ENCODE measurements at places on chromosomes 5 and 9. TPM values are rescaled to one million over a fixed set of nuclear protein-coding genes. Genes with fewer than 3 reads are reported as not detected.

DNA sequence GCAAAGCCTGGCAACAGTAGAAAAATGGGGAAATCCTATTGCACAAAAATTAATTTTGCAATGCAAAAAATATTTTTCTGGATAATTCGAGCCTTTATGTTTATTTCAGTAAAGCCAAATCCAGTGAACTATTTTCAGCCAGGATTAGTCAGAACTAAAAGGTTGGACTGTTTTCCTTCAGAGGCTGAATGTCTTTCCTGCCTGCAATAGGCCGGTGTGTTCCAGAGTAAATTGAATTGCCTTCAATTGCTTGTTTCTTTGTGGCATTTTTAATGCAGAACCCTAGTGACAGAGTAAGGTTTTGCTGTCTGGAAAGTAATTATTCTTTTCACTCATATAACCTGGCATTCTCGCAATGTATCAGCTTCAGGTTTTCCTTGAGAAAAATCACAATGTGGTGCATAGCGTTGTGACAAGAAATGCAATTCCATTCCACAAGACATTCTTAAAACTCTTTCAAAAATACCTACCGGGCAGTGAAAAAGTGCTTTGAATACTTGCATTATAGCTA lies 183.7 kb downstream of the GLIS3 start:
- DNase-seq: peak; percentile 58

- DNase-seq: no peak
These were observed 24.1 kb downstream of the GOLGA2 start for GRCh38 chr9:128251732-128252100.

DNA sequence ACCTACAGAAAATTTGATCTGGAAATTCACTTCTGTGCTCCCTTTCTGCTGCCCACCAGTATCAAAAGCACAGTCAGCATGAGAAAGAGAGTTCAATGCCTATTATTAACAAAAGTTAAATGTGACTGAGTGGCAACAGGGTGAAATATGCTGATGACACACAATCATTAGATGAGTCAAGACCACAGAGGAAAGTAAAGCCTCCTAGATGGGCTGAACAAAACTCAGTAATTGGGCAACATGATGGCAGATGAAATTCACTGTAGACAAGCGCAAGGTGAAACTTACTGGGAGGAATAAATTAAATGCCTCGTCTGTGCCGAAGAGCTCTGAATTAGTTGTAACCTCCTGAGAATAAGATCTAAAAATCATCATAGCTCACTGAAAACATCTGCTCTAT lies 752.8 kb downstream of the IRX1 start:
- DNase-seq: no peak

- no peak for DNase-seq
These were observed 99.1 kb upstream of the CKMT2 start for GRCh38 chr5:81134066-81134465.

DNA sequence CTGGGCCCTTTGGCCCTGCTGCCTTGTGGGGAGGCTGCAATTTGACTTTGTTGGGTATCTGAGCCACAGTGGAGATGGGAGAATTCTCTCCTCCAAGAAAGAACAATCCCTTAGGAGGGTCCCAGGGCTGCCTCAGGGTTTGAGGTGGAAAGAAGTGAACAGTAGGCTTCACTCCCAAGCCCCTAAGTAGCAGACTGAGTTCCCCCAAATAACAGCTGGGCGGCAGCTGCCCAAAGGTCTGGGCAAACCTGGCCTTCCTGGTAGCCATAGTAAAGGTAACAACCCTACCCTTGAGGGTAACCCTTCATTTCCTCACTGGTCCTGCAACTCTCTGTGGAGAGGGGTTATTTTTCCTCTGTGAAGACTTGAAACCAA lies 746 bp downstream of the RGS3 start:
- no peak for DNase-seq

- no peak for DNase-seq
These were observed 76.6 kb downstream of the RICTOR start for GRCh38 chr5:38997591-38997990.

- peak; percentile 87 for DNase-seq
These were observed 28.4 kb downstream of the NNT start for GRCh38 chr5:43631182-43631910.

DNA sequence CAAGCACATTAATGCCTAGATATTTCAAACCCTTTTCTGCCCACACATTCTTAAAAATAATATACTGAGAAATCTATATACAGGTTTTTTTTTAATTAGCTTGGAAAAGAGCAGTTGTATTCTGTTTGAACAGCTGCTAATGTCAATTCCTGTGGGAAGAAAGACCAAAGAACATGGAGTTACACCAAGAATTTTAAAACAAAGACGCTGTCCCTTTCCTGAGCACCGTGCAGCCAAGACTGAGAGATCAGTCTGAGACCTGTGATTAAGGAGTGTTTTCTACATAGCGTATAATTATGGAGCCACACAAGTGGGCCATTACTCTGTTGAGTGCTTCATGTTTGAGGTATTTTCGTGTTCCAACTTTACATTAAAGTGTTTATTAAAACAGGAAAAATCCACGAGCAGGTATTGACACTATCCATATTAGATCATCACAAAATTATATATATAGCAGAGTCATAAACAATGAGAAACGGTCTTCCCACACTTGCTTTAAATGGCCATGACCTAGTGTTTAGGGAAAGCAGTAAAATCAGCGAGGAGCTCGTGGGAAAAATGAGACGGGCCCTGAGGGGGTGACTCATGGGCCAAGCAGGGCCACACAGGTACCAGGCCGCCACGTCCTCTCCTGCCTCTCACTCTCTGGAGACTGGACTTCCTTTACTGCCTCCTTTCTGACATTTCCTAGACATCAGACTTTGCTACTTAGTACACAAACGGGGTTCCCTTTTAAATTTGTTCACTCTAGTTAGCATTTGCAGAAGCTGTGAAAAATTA lies 153.1 kb upstream of the OTULINL start:
- peak; percentile 70 for DNase-seq

DNA sequence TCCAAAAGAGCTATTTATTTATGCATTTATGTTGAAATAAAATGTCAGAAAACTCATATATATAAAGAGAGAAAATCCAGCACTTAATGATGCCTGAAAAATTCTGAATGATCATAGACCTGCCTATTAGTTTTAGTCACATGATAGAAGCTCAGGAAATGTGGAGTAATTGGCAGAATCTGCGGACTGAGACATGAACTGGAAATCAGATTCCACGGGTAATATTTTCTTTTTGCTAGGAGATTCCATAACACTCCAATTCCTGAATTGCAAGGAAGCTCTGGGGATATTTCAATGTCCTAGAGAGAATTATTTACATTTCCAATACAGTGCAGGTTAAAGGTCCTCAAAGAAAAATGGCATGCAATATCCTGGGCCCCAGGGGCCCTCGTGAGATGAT lies 778.8 kb downstream of the SEMA5A start:
- DNase-seq: no peak

GRCh38 chr9:26375448-26375847 lies 517.2 kb downstream of the CAAP1 start:
- peak; percentile 0 for DNase-seq

DNA sequence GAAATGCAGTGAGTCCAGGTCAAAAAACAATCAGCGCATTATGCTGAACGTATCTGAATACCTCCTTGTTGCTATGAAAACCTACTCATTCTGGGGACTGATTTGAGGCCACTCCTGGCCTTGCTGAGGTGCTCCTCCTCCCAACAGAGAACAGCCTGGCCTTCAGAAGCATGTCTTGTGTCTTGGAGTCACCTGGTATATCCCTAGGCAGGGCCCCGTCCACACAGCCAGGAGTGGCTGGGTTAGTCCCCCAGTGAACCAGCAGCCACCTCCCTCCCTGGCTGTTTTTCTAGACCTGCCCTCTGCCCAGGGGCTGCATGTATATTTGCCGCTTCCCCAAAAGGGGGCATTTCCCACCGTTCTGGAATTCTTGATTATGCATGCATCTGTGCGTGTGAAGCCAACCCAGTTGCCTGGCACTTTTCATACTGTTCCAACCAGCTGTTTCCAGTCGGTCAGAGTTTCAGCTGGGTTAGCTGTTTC lies 99.2 kb upstream of the SPATA31C2 start:
- no peak for DNase-seq

Gene LEAP2
- total RNA-seq: under 0.01 TPM

Gene ADAMTS16
- total RNA-seq: 0.28 TPM

Gene SLC4A9
- total RNA-seq: not detected

Gene CDC20B
- not detected for total RNA-seq
